ENCODE measurements at places on chromosomes 3 and 15. TPM values are rescaled to one million over a fixed set of nuclear protein-coding genes. Genes with fewer than 3 reads are reported as not detected.
A peak's percentile ranks its signal among the peaks of the same experiment; 100 is the strongest.

Gene C2CD4A
- total RNA-seq = not detected

Gene CTXN2
- 2.4 TPM for total RNA-seq

Gene ZNF148
- total RNA-seq = 60.1 TPM

Gene C3orf20
- total RNA-seq = 0.78 TPM

DNA sequence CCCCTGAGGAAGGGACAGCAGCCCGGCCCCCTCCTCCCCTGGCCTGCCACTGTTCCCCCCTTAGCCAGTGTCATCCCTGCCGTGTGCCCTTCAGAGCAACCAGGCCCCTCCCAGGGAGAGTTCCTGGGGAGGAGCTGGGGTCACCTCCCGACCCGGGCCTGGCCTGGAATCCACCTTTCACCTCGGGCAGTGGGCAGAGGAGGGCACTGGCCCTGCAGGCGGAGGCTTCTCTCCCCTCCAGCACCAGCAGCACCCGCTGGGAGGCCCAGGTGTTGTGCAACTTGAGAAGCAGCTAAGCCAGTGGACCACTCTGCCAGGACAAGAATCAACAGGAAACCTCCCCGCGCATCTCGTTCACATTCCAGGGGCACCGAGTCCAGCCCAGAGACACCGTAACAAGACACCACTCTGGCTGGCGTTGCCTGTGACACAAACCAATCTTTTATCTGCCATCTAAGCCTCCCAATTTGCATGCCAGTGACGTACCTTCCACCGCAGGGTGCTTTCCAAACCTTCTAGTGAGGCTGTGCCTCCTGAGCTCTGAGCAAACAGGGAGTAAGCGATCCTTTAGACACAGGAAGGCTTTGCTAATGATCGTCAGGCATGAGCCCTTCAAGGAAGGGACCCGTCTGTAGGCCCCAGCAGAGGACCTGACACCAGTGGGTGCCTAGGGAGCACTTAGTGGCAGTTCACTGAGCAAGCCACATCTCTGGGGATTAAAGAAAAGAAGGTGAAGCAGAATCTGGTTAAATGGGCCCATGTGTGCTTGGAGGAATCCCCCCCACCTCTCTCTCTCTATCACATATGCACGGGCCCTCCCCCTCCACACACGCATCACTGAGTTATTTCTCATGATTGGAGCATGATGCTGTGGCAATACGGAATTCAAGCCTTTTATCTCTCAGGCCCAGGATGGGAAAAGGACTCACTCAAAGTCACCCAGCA, 98.9 kb upstream of the TLE3 start:
- no peak for DNase-seq

DNA sequence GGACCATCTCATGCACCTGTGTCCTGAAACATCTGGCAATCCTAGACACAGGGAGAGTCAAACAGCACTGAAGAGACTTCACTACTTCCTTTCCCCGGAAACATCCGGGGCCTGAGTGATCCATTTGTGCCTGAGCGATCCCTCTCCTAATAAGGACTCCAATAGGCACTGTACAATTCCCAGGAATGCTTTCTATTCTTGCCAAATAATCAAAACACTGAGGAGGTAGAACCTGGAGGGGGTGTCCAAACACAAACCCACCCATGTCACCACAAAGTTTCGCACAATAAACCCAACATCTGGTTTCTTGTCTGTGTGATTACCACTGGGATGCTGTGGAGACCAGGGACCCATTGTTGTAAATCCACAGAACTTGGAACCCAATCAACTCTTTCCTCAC, 205.0 kb downstream of the OPA1 start:
- no peak for DNase-seq

- no peak for DNase-seq
Measured at GRCh38 chr3:139716908-139717485, 39.2 kb upstream of the NMNAT3 start.

- DNase-seq = no peak
Measured at GRCh38 chr15:71471347-71471746, 339.0 kb upstream of the NR2E3 start.

DNA sequence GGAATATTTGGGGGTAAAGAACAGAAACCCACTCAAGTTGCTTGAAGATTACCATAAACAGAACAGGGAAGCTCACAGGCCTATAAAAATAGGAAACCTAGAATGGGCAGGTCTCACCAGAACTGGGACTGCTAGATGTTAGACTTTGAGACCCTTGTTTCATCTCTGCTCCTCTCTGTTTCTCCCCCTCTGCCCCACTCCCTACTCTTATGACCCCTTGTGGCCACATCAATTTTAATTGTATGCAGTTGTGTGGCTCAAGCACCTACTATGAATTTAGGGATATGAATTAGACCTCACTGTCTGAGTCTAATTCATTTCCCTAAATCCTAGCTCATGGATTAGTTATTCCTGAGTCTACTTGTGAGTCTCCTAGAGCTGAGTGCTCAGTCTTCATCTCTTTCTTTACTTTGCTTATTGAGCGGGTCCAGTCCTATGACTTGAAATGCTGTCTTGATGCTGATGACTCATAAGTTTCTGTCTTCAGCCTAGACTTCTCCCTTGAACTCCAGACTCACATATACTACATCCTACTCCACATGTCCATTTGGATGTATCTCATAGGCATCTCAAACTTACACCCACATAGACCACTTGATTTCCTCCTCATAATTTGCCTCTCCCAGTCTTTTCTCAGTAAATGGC, 78.7 kb downstream of the ITPR1 start:
- no peak for DNase-seq

DNA sequence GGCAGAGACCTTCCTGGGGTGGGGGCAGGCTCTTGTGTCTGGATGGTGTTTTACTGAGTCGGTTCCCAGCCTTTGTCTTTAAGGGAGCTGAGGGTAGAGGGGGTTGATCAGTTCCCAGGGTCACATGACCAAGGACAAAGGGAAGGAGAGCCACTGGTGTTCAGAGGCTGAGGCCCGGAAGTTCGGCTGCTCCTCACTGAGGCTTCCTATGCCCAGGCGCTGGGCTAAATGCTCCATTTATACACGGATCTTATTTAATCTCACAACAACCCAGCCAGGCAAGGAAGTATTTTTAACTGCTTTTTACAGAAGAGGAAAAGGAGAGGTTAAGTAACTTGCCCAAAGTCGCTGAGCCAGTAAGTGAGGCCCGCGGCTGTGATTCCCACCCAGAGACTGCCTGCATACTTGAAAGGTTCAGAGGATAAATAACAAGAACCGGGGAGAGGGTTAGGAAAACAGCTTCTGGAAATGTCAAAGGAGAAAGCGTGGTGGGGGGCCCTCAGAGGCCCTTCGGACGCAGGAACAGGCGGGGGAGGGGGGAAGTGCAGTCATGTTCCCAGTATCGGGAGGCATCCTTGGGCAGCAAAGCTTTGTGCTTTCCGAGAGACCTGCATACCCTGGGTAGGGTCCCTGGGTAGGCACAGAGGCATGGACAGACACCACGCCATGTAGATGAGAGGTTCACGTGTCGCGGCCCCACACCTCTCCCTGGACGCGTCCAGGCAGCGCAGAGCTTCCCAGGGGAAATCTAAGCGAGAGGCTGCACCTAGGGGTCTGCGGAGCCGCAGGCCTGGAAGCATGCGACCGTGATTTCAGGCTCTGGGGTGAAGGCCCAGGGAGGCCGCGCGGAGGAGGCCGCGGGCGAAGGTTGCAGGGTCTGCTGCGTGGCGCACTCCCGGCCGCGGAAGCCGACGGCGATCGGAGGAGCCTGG, 21.3 kb downstream of the EPHB3 start:
- peak; percentile 53 for DNase-seq

GRCh38 chr3:112074616-112075497, 11.3 kb upstream of the C3orf52 start:
- DNase-seq = no peak

GRCh38 chr3:149494022-149494758, 19.7 kb downstream of the TM4SF4 start:
- peak; percentile 52 for DNase-seq

DNA sequence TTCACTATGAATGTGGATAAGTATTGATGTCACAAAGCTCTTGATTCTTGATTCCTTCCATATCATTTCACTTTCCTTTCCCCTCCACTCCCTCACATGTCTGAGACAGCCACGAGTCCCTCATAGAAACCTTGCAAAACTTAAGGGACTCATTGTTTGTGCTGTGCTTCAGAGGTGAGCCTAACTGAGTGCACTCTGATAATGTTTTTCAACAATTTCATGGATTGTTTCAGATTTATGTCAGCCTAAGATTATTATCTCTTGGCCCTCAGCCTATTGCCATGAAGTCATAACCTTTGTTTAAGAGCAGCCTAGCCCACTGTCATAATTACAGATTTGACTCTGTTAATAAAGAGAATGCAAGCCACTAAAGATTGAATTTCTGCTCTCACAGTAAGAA, 363.6 kb downstream of the MECOM start:
- no peak for DNase-seq

DNA sequence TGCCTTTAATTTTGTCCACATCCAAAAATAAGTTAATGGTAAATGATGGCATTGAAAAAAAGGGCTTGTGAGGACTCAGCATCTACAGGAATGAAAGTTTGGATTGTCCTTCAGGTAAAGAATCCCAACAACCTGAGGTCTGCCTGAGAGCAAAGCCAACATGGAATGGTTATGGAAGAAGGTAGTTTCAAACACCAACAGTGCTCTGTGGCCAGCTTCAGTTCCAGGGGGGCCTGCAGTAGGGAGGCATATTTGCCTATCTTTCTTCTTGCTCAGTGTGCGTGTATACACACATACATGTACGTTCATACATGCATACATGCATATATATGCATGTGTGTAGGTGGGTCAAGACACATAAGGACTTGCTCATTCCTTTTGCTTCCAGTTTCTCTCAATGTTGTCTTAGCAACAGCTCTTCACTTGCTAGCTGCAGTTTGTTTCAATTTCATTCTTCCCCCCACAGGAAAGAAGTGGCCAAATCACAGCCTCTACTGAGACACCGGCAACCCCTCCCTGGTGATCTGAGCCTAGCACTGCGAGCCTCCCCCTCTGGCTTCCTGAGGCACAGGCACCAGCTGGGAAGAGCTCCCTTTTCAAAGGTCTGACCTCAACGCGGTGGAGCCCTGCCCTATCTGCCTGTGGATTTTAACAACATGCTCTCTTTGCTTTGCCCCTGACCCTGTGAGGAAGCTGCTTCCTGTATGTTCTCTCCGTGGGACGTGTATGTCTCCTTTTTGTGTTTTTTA, 146.2 kb downstream of the KLF13 start:
- no peak for DNase-seq

DNA sequence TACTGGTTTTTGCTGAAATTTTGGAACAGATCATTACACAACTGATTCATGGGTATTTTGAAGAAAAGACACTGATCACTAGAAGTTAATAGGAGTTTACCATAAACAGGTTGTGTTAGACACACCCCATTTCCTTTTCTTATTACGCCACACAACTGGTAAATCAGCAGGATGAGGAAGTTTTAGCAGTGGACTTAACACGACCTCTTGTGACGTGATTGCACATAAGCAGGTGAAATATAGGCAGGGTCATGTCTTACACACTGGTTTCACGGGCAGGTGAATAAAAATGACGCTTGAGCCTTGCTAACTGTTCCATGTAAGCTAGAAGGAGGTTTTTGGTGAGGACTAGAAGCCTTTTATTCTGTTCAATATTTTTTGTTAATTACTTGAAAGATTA, 27.1 kb upstream of the TPRG1 start:
- DNase-seq = no peak

DNA sequence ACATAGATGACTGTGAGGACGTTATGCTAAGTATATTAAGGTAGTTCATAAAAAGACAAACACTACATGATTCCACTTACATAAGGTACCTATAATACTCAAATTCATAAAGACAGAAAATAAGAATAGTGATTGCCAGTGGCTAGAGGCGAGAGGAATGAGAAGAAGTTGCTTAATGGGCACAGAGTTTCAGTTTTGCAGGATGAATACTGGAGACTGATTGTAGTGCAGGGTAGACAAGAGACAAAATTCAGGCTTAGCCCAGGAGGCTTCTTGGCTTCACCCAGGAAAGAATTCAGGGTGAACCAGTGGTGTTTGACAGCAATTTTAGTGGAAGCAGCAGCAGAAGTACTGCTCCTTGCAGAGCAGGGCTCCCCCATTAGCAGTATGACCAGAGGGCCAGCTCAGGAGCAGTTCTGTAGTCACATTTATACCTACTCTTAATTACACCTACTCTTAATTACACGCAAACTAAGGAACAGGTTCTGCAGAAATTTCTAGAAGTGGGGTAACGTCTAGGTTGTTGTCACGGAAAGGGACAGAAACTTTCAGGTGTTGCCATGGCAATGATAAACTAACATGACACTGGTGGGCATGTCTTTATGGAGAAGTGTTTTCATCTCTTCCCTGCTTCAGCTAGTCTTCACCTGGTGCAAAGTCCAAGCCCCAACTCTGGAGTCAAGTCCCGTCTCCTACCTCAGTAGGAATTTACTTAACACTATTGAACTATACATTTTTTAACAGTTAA, 55.2 kb downstream of the TBL1XR1 start:
- DNase-seq = no peak

- DNase-seq = no peak
Measured at GRCh38 chr3:158842976-158843375, 41.1 kb downstream of the MFSD1 start.

DNA sequence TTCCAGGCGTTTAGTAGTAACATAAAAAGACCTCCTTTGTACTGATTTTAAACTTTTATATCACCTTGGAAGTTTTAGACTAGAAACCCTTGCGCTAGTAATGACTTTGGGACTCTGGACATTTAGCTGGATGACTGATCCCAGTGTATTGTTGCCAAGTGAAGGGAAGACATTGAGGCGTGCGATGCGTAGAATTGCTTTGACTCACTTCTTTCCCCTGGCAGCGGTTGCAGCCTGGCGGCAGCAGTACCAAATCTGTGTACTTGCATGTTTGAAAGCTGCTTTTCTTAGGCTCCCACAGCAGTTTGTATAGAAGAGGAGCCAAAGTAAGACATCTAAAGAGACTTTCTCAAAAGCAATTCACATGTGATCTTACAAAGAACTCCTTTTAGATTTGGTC, 151.6 kb downstream of the BBX start:
- peak; percentile 38 for DNase-seq

GRCh38 chr3:170414202-170414663, 4.4 kb upstream of the CLDN11 start:
- peak; percentile 63 for DNase-seq

DNA sequence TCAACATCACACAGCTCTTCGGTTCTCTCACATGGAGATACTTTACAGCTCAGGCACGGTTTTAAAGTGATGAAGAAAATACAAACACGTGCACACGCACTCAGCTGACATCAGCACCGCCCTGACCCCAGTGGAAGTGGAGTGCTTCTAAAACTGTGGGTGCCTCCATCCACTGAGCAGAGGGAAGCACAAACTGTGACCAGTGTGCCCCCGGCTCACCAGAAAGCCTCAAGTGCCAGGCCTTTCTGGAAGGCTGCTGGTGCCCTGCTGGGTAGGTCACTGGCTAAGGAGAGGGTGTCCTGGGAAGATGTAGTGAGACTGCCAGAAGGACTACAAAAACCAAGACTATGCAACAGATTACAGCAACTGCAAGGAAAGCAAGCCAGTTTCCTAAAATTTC, 78.5 kb downstream of the OCA2 start:
- DNase-seq = no peak

DNA sequence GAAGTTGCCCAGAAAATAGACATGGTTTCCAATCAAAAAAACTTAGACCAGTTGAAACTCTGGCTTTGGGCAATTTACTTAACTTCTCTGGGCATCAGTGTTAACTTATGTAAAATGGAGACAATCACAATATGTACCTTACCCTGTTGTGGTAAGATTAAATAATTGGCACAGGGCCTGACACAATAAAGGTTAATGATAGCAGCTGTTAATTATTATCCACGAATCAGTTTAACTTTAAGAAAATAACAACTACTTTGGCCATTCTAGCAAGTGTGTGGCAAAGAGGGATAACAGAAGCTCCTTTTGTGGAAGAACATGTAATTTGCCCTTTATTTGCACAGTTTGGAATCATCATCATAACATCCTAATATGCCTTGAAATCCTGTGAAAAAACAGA, 787.6 kb downstream of the FHIT start:
- DNase-seq = no peak

All from dorsolateral prefrontal cortex (tissue), 122 donors.